NCI-H1436 (cell line): ENCODE measurements at places on chromosomes 5 and 9.

- DNase-seq, result no peak
These were observed 119.8 kb upstream of the PANK3 start for GRCh38 chr5:168699002-168699401.

DNA sequence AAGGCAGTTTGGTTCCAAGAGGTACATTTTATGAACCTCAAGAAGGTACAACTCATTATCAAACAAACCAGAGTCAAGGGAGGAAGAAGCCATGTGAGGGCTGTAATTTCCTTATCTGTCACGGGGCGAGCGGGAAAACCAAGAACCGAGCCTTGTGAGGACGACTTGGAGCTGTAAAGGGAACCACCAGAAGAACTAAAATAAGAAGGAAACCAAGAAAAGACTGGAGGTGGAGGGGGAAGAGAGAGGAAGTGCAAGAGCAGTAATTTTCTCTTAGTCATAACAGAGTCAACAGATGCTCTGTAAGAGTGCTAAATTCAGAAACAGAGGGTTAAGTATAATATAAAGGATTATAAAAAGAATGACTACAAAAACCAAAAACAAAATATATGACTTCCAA is 127.1 kb downstream of the DIRAS2 start:
- no peak for DNase-seq

GRCh38 chr9:70131296-70131695 is 87.6 kb downstream of the MAMDC2 start:
- DNase-seq, result peak; percentile 57

DNA sequence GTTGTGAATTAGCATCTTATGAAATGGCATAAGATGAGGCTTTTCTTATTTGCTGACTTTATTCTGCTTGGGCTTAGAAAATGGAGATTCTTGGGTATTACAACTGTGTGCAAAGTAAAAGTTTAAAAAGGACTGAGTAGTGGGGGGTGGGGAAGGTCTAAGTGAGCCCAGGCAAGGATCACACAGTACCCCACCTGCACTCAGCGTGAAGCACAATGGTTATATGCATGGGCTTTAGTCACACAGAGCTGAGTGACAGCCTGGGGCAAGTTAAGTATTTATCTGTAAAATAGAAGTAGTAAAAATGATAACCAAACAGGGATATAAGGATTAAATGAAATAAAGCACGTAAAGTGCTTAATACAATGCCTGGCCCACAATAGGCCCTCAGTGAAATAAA is 247.4 kb downstream of the FAM114A2 start:
- no peak for DNase-seq
